ENCODE measurements at places on chromosomes 5 and 9. TPM values are rescaled to one million over a fixed set of nuclear protein-coding genes. Genes with fewer than 3 reads are reported as not detected.

- DNase-seq = no peak
Measured at GRCh38 chr5:55852503-55852902, 1.3 kb downstream of the IL31RA start.

- DNase-seq = peak; percentile 59
Measured at GRCh38 chr5:100623719-100624118, 88.5 kb downstream of the FAM174A start.

- no peak for DNase-seq
Measured at GRCh38 chr5:90613918-90614504, 55.4 kb downstream of the ADGRV1 start.

DNA sequence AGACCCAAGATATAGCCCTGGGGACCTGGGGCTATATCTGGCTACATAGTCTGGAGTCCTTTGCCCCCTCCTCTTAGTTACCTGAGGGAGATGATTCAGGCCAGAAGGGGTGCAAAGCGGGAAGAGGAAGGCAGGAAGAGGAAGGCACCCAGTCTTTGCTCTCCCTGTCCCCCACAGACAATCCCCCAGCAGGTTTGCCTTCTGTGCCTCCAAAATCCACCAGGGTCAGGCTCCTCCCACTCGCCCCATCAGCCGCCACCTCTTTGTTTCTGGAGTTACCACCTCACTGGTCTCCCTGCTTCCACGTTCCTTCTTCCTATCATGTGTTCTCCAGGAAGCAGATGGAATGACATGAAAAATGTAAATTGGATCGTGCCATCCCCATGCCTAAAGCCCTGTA, 31.2 kb upstream of the FABP6 start:
- no peak for DNase-seq

INSL4 gene
- not detected for total RNA-seq

DNA sequence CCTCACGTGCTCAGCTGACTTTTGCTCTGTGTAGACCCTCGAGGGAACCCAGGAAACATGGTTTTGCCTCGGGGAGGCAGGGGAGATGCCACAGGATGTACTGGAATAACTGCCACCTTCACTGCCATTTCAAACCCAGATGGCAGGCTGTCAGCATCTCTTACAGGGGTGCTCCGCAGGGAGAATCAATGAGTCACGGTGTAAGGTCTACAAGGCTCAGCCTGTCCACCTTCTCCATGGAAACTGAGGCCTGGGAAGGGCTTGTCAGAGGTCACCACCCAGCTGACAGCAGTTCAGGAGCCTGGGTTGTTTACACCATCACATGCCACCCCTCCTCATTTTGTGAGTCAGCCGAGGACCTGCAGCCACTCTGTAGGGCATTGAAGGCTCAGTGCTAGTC, 30.8 kb downstream of the DAB2IP start:
- no peak for DNase-seq
